ENCODE measurements at places on chromosomes 4 and X. TPM values are rescaled to one million over a fixed set of nuclear protein-coding genes. Genes with fewer than 3 reads are reported as not detected.
A peak's percentile ranks its signal among the peaks of the same experiment; 100 is the strongest.

SOX3 gene
- 19.2 TPM for polyA plus RNA-seq

ARHGEF9 gene
- 31.8 TPM for polyA plus RNA-seq

COL4A6 gene
- 5.9 TPM for polyA plus RNA-seq

HSFX1 gene
- 0.42 TPM for polyA plus RNA-seq

TCEAL1 gene
- 3.0 TPM for polyA plus RNA-seq

SPANXN4 gene
- polyA plus RNA-seq = not detected

UGT2A1 gene
- polyA plus RNA-seq = not detected

SPRY1 gene
- polyA plus RNA-seq = 11.7 TPM

HS3ST1 gene
- polyA plus RNA-seq = 0.50 TPM

SLC10A6 gene
- polyA plus RNA-seq = not detected

PNMA6F gene
- polyA plus RNA-seq = 0.36 TPM

DNA sequence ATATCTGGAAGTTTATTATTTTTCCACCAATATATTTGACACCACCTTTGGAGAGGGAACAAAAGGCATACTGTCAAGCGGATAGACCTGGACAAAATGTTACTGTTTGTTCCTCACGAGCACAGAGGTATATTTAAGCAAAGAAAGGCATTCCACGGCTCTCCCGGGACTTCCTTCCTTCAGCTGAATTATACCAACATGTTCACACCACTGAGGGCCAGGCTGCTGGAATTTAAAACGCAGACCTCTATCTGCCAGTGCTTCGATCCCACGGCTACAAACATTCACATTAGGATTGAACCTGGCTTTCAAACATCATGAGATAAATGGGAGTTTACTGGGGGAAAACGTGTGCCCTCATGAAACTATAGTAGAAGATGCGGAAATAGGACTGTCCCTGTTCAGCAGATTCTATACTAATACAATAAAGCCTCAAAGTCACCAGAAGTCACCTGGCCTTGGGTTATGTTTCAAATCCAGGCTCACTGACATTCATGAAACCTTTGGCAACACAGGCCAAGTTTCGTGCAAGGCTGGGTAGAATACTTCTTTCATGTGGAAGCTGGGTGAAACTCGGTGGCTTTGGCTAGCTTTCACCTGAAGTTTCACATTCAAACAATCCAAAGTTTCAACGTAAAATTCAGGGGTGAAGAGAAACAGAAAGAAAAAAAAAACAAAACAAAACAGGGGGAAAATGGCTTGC, 39.5 kb downstream of the SORBS2 start:
- DNase-seq = no peak
- H3K4me1 ChIP-seq = peaks cover 26% of the 10 kb centered on the region
- H3K27me3 ChIP-seq = no peaks in the 10 kb centered on the region
- no peaks in the 10 kb centered on the region for H3K36me3 ChIP-seq
- no peak overlapping the region for H3K27ac ChIP-seq

- no peak overlapping the region for H3K4me3 ChIP-seq
- no peaks in the 10 kb centered on the region for H3K27me3 ChIP-seq
- H3K4me1 ChIP-seq = no peaks in the 10 kb centered on the region
These were observed 2.7 kb upstream of the TMSB4X start for GRCh38 chrX:12972243-12972642.

- no peaks in the 10 kb centered on the region for H3K4me1 ChIP-seq
- DNase-seq = no peak
- H3K27me3 ChIP-seq = no peaks in the 10 kb centered on the region
- H3K4me3 ChIP-seq = no peak overlapping the region
These were observed 1176.7 kb downstream of the NLGN4X start for GRCh38 chrX:5051831-5052491.

DNA sequence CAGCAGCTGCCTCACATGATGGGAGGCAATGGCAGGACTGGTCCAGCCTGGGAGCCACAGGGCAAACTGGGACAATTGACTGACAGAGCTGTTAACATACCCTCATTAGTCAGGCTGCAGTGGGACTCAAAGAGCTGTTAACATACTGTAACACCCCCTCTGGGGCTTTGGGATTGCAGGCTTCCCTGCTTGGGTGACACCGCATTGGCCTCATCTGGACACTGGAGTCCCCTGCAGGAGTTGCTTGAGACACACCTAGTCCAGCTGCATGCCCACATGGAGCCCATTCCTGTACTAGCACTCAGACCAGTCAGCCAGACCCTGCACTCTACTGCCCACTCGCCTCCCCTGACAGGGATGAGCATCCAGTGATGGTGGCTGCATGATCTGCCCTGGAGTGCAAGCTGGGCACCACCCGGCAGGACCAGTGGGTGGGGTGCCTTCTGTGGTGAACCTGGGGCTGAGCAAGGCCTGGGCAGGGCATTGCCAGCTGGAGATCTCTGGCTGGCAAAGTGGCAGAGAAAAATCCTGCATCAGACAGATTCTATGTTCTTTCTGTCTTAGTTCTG, 138.8 kb downstream of the DTHD1 start:
- no peak overlapping the region for H3K27ac ChIP-seq
- no peaks in the 10 kb centered on the region for H3K36me3 ChIP-seq
- peak; percentile 9 for DNase-seq

- H3K36me3 ChIP-seq = no peaks in the 10 kb centered on the region
- no peak for DNase-seq
- no peak overlapping the region for H3K4me3 ChIP-seq
- H3K4me1 ChIP-seq = no peaks in the 10 kb centered on the region
- H3K27me3 ChIP-seq = no peaks in the 10 kb centered on the region
These were observed 181.0 kb downstream of the GPAT3 start for GRCh38 chr4:83716874-83717273.

GRCh38 chrX:134642386-134642785, 15.9 kb downstream of the PLAC1 start:
- DNase-seq = no peak
- no peaks in the 10 kb centered on the region for H3K4me1 ChIP-seq
- no peaks in the 10 kb centered on the region for H3K27me3 ChIP-seq
- H3K4me3 ChIP-seq = no peak overlapping the region

GRCh38 chrX:147565237-147565636, 346.5 kb upstream of the FMR1 start:
- H3K36me3 ChIP-seq = no peaks in the 10 kb centered on the region
- no peaks in the 10 kb centered on the region for H3K4me1 ChIP-seq
- H3K4me3 ChIP-seq = no peak overlapping the region
- H3K27ac ChIP-seq = no peak overlapping the region
- H3K27me3 ChIP-seq = no peaks in the 10 kb centered on the region

DNA sequence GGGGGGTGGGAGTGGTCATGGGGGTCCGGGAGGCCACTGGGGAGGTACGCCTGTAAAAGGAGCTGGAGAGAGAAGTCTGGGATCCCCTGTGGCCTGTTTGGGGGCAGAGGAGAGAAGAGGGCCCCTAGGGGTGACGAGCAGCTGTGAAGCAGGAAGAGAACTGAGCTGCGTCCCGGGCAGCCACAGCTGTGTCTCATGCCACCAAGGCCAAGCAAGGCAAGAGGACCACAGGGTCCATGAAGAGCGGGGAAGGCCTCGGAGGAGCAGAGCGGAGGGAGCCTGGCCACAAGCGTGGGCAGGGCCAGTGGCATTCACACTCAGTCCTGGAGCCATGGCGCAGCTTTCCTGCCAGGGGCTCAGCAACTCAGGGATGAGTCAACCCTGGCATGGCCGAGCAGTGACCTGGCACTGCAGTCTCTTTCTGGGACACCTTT, 13.6 kb upstream of the NAT8L start:
- H3K4me3 ChIP-seq = no peak overlapping the region
- H3K36me3 ChIP-seq = no peaks in the 10 kb centered on the region

DNA sequence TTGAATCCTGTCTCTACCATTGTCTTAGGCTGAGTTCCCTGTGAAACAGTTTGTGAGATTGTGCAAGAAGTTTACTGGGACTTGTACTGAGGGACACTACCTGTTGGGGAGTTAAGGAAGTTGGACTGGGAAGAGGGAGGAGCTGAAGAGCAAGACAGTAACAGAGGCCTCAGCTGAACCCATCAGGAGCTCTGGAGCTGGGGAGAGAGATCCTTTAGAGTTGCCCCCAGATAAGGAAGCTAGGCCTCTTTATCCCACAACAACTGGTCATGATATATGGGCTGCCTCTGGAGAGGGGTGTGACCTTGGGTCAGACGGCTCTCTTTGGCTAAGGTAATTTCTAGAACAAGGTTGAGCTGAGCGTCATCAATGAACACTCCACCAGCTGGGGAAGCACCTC, 137.8 kb upstream of the SLC4A4 start:
- no peak overlapping the region for H3K4me3 ChIP-seq
- H3K4me1 ChIP-seq = peaks cover 5% of the 10 kb centered on the region
- H3K36me3 ChIP-seq = no peaks in the 10 kb centered on the region
- DNase-seq = no peak
- H3K27me3 ChIP-seq = no peaks in the 10 kb centered on the region

GRCh38 chr4:104418286-104418685, 76.4 kb downstream of the CXXC4 start:
- no peak for DNase-seq
- peaks cover 14% of the 10 kb centered on the region for H3K4me1 ChIP-seq
- no peaks in the 10 kb centered on the region for H3K36me3 ChIP-seq
- no peak overlapping the region for H3K4me3 ChIP-seq
- no peaks in the 10 kb centered on the region for H3K27me3 ChIP-seq

DNA sequence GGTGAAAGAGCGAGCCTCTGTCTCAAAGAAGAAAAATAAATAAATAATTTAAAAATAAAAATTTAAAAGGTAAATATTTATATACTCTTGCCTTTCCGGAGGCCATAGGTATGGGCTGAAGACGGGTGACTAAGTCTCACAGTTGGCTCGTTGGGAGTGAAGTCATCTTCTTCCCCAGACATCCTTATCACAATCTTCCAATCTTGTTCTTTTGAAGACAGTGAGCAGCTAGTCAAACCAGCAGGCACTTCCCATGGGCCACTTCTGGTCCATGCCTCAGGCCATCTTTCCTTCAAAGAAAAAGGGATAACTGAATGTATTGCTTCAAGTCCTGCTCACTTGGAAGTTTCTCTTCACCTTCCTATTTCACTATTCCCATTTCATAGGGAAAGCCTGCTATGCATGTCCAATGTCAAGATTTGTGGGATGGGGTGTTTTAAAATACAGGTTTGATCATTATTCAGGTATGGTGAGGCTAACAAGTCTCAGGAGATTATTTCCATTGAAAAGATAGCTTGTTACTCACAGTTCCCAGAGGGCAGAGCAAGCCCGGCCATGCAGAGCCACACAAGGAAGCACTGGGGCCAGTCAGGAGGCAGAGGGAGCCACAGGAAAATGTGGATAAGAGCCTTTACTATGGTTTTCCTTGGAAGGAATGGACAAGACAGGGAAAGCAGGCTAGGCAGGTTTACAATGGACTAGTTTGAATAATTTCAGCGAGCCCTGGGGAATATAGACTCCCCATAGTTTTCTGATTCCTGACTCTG, 33.3 kb upstream of the VCX2 start:
- H3K27ac ChIP-seq = no peak overlapping the region
- H3K4me3 ChIP-seq = no peak overlapping the region

GRCh38 chr4:38381788-38382187, 282.2 kb upstream of the KLF3 start:
- no peak for DNase-seq
- H3K4me3 ChIP-seq = no peak overlapping the region
- no peaks in the 10 kb centered on the region for H3K36me3 ChIP-seq
- H3K27me3 ChIP-seq = no peaks in the 10 kb centered on the region

DNA sequence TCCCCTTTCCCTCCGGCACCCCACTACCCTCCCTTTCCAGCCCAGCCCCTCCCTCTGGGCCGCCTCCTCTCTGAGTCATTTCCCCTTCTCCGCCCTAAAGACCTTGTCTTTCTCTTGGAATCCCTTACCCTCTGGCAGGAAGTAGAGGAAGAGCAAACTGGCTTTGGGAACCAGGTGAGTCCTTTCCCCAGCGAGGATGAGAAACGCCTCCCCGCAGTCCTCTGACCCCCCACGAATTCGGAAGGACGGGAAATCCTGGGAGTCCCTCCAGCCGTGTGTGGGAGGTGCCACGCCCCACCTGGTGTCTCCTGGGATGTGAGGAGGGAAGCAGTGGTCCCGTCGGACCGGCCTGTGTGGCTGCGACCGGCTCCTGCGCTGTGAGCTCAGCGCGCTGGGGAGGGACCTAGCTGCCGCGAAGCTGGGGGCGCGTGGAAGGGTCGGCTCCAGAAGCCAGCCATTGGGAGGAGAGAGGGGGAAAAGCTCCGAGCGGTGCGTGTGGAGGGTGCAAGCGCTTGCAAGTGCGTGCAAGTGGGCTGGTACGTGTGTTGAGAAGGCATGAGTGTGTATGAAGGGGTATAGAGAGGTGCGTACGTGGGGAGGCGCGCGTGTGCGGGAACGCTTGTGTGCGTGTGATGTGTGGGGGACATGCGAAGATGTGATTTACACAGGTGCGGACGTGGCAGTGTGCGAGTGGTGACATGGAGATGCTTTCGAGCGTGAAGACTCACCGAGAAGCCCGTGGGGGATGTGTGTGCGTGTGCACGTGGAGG, 46.3 kb downstream of the TEX13B start:
- H3K36me3 ChIP-seq = peaks cover 3% of the 10 kb centered on the region
- peaks cover 7% of the 10 kb centered on the region for H3K4me1 ChIP-seq
- H3K4me3 ChIP-seq = peak overlapping the region; percentile 56
- H3K27ac ChIP-seq = no peak overlapping the region

GRCh38 chrX:56802921-56803849, 74.1 kb downstream of the NBDY start:
- DNase-seq = peak; percentile 56
- H3K4me3 ChIP-seq = 0 out of 2 replicates have a peak overlapping the region, but pooled peaks have one; percentile 19
- peaks cover 3% of the 10 kb centered on the region for H3K4me1 ChIP-seq

DNA sequence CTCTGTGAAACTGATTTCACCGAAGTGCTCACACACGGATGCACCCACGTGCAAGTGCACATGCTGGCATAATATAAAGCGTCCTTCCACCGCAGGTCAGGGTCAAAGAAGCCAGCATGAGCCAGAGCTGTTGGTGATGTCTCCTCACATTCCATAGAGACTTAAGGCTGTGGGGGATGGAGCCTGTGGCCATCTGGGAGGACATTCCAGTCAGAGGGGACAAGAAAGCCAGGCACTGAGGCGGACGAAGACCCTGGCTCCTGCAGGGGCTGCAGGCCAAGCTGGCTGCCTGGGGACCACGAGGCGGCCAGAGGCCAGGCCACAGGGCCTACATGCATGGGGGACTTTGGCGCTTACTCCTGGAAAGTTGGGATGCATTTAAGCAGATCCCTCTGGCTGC, 7.7 kb downstream of the RNF212 start:
- no peak overlapping the region for H3K4me3 ChIP-seq
- no peak for DNase-seq
- no peaks in the 10 kb centered on the region for H3K36me3 ChIP-seq
- peaks cover 5% of the 10 kb centered on the region for H3K4me1 ChIP-seq
- H3K27me3 ChIP-seq = no peaks in the 10 kb centered on the region
- no peak overlapping the region for H3K27ac ChIP-seq

All from H1 (cell line).